ENCODE measurements at places on chromosomes 12 and 14. TPM values are rescaled to one million over a fixed set of nuclear protein-coding genes. Genes with fewer than 3 reads are reported as not detected.

DNA sequence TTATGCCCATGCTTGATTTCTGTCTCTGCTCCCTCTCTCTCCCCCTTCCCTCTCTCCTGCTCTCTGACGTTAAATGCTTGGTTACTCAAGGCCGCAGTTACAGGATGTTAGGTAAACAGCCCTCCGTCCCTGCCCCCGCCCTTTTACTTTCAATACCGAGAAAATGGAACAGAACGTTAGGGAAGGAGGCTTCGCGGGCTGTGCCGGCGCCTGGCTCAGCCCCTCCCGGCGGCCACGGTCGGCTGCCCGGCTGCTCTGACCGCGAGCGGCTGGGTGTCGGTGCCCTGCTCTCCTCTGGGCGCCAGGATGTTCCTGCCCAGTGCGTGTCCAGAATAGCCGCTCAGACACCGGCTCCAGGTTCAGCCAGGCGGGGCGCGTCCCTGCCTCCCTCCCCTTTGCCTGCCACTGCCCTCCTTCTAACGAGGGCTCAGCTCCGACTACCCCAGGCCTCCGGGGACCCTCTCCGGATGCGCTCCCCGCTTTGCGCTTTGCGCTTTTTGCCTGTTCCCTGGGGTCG is 166.1 kb downstream of the ADCK1 start:
- no peak for DNase-seq

GRCh38 chr12:15583804-15584203 is 205.4 kb downstream of the EPS8 start:
- no peak for DNase-seq

DNA sequence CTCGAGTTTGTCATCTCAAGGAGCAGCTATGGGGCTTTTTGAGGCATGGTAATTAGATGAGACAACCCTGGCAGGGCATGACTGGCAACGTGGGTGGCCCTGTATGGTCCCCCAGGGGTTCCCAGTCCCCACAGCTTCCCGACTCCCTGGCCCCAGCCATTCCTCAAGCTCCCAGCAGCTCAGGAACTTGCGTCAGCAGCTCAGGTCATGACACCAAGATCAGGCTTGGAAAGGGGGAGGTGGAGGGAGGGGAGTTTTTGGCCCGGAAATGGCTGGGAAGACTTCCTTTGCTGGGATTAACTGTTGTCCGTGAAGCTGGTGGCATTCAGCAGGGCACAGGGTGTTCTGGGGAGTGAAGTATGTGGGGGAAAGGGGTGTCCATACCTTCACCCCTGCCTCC is 10.4 kb upstream of the NRIP2 start:
- no peak for DNase-seq

- no peak for DNase-seq
Measured at GRCh38 chr12:14691560-14691959, 4.8 kb downstream of the GUCY2C start.

The CISTR gene
- not detected for total RNA-seq

- DNase-seq, result no peak
Measured at GRCh38 chr14:38047195-38047902, 160.4 kb upstream of the SSTR1 start.

Measured in activated naive CD8-positive, alpha-beta T cell treated with anti-CD3 and anti-CD28 coated beads for 36 hours (primary cell).